Retinal pigment epithelial cell (primary cell): ENCODE measurements at places on chromosomes 7 and 10.

GRCh38 chr7:149732111-149732561 is 41.3 kb downstream of the ZNF467 start:
- DNase-seq = no peak

- no peak for DNase-seq
Observed at GRCh38 chr10:70221030-70221429, 12.2 kb downstream of the PPA1 start.

GRCh38 chr10:104120512-104120902 is 1.5 kb upstream of the SFR1 start:
- DNase-seq = no peak

- DNase-seq = no peak
Observed at GRCh38 chr7:30133736-30134610, 813 bp upstream of the MTURN start.

- DNase-seq = no peak
Observed at GRCh38 chr7:66036382-66036781, 39.2 kb upstream of the ASL start.

DNA sequence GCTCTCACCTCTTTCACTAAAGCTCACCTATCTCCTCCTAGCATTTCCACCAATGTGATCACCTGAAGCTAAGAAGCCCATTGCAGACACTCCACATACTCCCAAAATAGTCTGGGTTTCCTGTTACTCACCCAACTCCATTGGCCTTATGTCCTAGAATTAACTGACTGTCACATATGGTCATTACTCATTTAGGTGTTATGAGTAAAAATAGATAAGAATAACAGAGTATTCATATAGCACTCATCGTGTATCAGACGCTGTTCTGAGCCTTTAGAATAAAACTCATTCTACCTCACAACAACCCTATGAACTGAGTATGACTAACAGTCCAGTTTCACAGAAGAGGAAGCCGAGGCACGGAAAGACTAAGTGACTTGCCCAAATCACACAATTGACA is 174.2 kb upstream of the NPVF start:
- DNase-seq = no peak

DNA sequence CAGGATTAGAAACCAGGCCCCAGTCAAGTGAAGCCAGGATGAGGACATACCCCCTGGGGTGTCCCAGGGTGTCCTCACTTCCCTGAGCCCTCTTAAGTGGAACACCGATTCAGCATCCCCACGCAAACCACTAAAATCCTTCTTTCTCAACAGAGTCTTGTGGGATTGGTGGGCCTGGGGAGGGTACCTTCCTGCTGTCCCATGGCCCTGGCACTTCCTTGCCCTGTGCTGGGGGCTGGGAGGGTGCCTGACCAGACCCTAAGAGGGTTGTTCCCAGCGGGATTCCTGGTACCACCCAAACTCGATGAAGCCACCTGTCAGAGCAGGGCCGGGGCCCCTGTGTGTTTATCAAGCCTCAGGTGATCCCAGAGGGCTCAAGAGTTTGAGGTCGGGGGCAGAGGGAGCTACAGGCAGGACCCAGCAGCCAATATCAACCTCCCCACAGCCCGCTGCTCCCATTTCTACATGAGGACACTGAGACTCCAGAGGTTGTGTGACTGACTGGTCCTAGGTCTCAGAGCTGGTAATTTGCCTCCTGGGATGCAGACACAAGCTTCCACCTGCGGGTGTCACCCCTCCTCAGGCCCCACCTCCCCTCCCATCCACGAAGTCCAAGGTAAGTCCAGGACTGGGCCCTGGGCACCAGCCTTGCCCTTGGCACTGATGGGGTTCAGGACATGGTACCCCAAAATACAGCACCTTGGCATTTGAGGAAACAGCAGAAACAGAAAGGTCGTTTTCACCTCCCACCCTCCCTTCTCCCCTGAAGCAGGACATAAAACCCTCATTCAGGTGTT is 31.4 kb downstream of the OAT start:
- no peak for DNase-seq

DNA sequence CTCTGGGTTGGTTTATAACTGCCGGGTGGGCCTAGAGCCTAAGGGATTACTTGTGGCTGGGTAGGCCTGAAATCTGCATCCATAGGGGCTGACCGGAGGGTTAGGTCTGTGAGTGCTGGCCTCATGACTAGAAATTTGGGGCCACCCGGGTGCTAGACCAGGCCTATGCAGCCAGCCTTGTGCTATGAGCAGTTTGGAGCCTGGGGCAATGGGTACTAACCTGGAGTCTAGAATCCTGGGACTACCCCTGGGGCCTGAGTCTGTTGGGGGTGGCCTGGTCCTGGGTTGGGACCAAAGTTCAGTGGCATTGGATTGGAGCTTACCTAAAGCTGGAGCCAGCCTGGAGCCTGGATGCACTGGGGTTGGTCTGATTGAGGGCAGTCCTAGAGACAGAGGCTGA is 995.2 kb downstream of the ANKRD7 start:
- no peak for DNase-seq

GRCh38 chr7:154886591-154886990 is 116.3 kb downstream of the PAXIP1 start:
- no peak for DNase-seq

GRCh38 chr7:117225536-117225935 is 97.3 kb downstream of the WNT2 start:
- no peak for DNase-seq

DNA sequence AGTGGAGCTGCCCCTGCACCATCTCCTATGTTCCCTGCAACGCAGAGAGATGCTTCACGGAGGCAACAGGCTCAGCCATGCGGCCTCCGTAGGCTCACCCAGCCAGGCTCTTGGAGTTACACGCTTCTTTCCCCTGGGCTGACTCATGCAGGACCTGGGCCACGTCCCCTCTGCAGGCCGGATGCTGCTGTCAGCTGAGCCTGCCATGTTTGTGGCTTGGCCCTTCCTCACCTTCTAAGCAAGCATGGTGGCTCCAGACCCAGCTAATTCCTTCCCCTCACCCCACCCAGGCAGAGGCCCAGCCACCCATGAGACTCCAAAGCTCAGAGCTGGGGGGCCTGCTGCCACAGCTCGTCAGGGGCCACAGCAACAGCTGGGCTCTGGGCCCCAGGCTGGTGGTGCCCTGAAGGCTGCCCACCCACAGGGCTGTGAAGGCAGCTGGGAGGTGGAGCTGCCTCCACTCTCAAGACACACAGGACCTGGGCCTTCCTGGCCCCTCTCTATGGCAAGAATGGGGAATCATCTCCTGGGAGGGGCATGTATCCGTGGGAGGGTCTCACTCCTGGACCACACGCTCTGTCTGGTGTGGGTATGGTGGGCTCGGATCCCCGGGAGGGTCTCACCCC is 219.6 kb downstream of the ELFN1 start:
- DNase-seq = peak; percentile 58

DNA sequence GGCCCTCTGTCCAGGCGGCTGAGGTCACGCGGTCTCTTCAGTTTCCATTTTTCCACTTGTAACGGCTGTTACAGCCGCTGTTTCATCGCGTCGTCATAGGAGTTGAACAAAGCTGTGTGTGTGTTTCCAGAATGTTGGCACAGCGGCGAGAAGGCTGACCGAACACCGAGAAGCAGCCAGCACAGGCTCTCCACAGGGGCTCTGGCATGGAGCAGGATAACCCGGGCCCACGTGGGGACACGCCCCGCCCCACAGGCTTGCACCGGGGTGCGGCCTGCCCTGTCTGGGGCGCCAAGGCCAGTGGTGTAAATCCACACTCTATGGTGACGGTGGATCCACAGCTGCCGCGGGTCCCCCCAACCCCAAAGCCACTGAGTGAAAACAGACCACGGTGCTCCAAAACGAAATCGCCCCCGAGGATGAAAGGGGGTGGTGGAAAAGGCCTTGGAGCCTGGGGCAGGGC is 448.2 kb downstream of the DNAJB6 start:
- no peak for DNase-seq

- no peak for DNase-seq
Observed at GRCh38 chr7:157153260-157153659, 14.5 kb downstream of the UBE3C start.

DNA sequence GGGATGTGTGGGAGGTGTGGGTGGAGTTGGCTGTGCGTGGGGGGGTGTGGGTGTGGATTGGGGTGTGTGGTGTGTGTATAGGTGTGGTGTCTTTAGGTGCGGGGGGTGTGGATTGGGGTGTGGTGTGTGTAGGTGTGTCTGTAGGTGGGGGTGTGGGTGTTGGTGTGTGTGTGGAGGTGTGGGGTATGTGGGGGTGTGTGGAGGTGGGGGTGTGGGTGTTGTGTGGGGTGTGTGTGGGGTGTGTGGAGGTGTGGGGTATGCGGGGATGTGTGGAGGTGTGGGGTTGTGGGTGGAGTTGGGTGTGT is 33.9 kb downstream of the SPDYE17 start:
- DNase-seq = no peak

DNA sequence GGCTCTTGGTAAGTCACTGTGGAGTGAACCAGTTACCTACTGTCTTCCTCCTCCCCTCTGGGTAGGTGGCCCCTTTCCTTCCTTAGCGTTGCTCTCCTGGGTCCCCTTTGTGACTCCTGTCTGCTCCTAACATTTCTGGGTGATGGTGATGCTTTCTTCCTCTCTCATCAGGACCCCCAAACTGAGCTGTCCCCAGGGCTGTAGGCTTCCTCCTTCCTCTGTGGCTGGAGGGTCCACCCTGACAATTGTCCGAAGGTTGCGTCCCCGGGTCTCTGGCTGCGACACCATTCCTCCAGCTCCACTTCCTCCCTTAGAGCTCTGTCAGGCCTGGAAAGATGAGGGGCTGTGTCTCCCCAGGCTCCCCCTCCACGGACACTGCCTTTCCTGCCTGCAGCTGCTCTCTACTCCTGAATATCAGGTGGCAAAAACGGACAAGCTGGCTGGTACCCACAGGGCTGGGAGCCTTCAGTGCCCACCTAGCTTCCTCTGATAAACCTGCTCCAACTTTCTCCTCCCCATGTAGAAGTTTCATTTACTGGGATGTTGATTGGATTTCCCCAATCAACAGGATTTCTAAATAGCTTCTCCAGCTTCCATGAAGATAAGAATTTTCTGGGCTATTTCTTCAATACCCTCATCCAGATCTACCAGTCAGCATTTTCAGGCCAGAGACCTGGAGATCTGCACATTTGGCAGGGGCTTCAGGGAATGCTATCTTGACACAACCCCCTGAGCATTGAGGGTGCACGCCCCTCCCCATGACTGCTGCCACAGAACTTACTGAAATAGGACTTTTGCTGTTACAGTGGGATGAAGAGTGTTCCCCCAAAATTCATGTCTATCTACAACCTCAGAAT is 506.5 kb downstream of the TCERG1L start:
- no peak for DNase-seq

- no peak for DNase-seq
Observed at GRCh38 chr10:126758867-126759266, 88.4 kb upstream of the C10orf90 start.

- no peak for DNase-seq
Observed at GRCh38 chr10:58618158-58618676, 105.5 kb downstream of the BICC1 start.

GRCh38 chr10:69580435-69580834 is 7.2 kb upstream of the NEUROG3 start:
- no peak for DNase-seq

DNA sequence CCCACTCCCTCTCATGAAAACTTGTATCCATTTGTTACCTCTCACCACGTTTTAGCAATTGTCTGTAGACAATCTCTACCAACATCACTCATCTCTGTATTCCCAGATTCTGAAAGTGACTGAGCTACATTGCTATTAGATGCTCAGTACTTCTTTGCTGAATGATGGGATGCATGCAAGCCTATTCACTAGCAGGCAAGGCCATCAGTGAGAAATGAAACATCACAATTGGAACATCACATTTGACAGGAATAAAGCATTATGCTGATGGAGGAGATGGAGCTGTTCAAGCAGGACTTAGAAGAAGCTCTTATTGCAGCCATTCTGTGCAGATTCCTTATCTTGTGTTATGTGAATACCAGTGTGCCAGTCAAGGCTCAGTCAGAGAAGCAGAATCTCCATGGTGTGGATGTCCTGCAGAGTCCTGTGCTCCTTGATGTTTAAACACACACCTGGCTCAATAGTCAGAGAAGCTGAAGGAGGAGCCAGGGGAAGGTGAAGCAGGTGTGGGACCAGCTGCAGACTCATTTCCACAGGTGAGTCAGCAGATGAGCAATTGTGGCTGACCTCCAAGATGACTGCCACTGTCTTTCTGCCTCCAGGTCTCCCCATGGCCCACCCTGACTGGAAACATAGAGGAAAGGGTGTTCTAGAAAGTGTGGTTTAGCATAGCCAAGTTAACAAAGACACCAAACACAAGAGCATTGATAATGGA is 965.5 kb downstream of the GRID1 start:
- DNase-seq = no peak

DNA sequence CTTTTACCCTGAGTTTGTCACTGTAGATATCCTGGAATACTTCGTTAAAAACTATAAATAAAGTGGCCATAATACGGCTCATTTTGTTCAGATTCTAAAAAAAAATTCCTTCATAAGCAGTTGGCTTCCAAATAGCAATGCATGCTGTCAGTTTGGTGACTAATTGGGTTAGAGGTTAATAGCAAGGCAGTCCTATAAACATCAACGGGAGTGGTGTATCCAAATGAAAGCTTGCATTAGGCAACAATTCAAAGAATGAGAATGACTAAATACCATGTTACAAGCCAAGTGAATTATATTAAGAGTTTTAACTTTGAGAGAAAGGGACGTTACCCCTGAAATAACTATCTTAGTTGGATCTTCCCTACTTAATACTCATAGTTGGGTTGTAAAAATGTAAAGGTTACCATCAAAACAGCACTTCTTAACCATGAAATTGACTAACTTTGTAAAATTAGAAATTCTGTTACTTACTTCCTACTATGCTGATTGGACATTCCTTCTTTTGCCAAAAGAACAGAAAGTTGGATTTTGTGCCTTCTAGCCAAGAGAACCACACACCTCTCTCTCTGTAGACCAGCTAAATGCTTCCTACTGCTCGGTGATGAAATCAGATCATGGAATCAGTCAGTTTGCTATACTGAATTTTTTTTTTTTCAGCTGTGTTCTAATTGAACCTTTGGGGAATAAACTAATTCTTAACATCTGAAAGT is 98.0 kb downstream of the KAT6B start:
- peak; percentile 94 for DNase-seq

DNA sequence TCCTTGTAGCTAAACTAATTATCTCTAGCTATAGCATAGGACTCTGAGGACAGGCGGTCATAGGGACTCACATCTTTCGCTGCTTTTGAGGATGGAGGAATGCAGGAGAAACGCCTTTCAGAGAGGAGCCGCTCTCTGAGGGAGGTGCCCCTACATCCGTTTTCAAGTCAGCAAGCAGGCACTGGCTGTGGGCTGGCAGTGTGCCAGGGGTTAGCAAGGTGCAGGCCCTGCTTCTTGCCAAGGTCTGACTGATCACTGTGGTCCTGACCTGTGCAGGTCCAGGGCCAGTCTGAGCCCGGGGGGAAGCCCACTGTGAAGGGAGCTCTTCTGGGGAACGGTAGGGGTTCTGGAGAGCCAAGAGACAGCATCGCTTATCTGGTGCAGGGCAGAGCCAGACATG is 89.4 kb downstream of the SH3PXD2A start:
- no peak for DNase-seq

GRCh38 chr10:97334370-97335175 is at the start of gene FRAT2:
FRAT2 (minus strand) TSS chr10:97334729; CDS start chr10:97334572, 157 bp downstream.
- DNase-seq = peak; percentile 57
